ENCODE measurements at places on chromosomes 4 and X.

- DNase-seq, result no peak
These were observed 310.0 kb upstream of the AADAT start for GRCh38 chr4:170399581-170400293.

DNA sequence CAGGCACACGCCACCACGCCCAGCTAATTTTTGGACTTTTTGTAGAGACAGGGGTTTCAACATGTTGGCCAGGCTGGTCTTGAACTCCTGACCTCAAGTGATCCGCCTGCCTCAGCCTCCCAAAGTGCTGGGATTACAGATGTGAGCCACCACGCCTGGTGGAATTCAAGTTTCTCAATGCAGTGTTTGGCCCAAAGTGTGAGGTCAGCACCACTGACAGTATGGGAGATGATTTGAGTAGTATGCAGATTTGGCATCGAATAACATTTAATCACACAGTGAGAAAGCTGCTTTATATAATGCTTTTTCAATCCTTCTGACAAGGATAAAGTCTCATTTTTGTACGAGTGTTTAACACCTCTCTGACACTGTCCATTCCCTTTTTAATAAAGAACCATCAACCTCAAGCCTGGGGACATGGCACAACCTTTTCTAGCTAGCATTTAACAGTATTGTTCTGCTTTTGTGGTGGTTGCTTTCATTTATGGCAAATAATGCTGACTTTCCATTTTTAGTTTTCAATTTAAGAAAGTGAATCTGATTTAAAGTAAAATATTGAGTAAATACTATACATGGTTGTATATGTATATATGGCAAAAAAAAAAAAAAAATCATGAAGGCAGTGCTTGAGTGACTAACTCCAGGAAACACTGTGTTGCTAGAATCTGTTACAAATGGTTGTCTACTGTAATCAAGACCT, 4.3 kb upstream of the NSUN7 start:
- DNase-seq, result no peak

DNA sequence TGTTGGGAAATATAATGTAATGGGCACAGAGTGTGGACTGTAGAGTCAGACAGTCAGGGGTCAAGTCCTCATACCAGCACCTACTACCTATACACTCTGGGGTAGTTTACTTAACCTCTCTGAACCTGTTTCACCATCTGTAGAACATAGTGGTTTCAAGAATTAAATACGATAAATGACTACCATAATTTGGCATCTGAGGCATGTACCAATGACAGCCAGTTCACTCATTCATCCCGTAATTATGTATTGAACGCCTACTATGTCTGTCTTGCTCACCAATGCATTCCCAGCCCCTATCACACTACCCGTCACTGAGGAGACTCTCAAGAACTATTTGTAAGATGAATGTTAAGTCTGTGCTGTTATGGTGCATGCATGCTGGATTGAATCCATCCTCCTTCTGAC, 2.0 kb upstream of the FGB start:
- no peak for DNase-seq

GRCh38 chr4:139808808-139809756, 143.5 kb downstream of the MGST2 start:
- DNase-seq, result peak; percentile 59

DNA sequence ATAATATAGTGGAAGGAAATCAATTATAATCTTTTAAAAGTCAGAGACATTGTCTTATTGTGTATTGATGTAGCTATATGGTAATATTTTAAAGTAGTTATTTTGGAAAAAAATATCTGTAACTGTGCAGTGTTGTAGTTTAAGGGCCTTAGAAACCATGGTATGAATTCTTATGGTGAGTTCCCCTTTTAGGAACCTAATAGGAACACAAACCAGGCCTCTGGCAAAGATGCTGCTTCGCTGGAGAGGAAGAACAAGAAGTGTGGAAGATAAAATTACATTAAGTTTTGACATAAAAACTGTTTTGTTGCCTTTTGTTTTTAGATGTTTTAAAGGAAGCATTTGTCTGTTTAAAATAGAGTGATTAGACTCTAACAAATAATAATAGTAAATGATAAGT, 10.9 kb upstream of the TMPRSS11D start:
- no peak for DNase-seq

GRCh38 chr4:96375367-96375766, 535.5 kb downstream of the PDHA2 start:
- DNase-seq, result no peak

DNA sequence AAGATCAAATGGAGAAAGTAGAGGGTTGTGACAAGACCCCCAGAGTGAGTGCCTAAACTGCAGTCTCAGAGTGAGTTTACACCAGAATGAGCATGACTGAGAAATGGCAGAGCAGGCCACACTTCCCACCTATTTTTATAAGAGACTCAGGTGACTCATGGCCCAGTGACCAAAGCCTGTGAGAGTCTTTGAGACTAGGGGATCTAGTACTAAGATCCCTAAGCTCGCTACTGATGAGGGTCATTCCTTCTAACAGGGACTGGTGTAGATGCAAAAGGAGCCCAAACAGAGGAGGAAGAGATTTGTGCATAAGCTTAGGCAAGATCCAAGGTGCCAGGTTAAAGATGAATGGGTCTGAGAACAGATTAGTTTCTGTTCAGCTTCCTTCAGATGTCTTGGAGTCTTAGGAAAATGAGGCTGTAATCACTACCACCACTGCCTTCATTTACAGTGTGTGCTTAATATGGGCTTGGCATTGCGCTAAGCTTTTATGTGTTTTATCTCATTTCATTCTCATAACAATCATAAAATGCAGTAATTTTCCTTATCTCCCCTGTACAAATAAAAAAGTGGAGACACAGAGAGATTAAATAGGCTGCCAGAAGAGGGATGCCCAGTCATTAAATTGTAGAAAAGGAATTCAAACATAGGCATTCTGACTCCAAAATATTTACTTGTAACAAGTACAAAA, 62.8 kb downstream of the RWDD4 start:
- no peak for DNase-seq

- no peak for DNase-seq
These were observed 5.9 kb downstream of the STBD1 start for GRCh38 chr4:76312457-76312856.

All from dermis microvascular lymphatic vessel endothelial cell (primary cell).